ENCODE measurements at places on chromosomes 13 and 19.

DNA sequence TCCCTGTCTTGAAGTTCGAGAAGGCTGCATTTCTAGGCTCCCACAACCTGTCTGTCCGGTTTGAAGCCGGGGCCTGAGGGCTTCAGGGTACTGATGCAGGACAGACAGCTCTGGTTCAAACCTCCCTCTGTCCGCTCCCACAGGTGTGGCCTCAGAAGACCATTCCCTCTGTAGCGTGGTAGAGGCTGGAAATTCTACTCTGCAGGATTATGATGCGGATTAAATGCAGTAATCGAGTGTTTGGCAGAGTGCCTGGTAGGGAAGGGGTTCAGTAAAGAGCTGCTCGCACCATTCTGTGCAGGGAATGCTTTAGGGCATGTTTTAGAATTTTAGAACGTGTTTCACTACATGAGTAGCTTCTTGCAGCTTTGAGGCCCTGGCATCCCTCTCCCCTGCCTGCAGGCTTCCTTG lies 30.5 kb downstream of the PPP1R37 start:
- DNase-seq: no peak

GRCh38 chr19:49335784-49336481 lies 727 bp downstream of the CD37 start:
- no peak for DNase-seq

DNA sequence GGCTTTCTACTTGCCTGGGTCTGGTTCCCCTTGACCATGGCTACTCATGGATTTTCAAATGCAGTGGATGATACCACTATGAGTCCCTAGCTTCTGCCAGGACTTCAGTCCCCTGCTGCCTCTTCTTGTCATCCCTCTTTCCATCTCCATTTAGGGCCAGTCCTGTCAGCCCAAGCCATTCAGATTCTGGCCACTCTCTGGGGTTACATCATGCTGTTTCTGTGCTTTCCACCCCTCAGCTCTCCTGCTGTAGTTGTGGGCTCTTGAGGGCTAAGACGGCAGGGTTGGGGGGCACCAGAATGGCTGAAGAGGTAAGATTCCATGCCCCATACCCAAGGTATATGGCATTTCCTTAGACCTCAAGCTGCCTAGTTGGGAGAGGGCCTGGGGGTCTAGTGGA lies 13.2 kb upstream of the ZNF492 start:
- DNase-seq: no peak

DNA sequence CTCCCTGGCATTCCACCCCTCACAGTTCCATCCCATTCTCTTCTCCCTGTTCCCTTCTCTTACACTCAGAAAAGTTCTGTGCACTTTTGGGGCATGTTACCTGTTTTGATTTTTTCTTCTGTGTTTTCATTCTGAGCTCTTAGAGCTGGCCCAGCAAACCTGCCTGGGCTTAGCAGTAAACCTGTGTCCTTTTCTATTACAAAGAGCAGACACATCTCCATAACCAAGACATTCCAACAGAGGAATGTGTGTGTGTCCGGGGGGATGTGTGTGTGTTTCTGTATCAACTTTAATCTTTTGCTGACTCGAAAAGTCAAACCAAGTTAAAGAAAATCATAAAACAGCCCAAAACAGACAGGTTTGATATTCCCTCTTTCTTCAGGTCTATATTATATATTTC lies 49.1 kb upstream of the SOX21 start:
- no peak for DNase-seq

GRCh38 chr19:43439032-43439708 lies 24.5 kb downstream of the TEX101 start:
- peak; percentile 48 for DNase-seq

DNA sequence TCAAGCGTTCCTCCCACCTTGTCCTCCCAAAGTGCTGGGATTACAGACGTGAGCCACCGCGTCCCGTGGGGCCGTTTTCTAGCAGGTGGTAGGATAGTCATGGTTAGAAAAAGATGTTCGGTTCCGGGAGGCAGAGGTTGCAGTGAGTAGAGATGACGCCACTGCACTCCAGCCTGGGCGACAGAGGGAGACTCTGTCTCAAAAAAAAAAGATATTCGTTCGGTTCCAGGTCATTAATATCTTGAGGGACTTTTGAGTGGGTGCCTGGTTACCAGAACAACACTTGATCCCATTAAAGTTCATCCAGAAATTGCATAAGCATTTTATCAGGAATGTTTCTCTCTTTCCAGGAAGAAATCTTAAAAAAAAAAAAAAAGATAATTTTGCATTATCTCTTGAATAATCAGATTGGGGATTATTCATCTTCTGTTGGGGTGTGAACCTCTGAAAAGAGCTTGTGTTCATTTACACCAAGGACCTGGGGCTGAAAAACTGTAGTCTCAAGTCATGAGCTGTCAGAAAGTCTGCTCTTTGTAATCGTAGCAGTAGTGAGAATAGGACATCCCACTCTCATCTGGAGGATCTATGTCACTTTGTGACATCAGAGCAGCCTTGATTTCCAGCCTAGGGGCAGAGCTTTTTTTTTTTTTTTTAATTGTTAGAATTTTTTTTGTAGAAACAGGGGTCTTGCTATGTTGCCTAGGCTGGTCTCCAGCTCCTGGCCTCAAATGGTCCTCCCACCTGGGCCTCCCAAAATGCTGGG lies 1.0 kb upstream of the ETHE1 start:
- DNase-seq: no peak

GRCh38 chr19:5104871-5105351 lies 136.0 kb downstream of the KDM4B start:
- DNase-seq: no peak

GRCh38 chr19:18109733-18110608 lies 12.4 kb downstream of the MAST3 start:
- DNase-seq: no peak

GRCh38 chr19:30056580-30056979 lies 114.5 kb downstream of the URI1 start:
- no peak for DNase-seq

- no peak for DNase-seq
Observed at GRCh38 chr13:110284779-110285484, 22.0 kb downstream of the COL4A1 start.

- DNase-seq: no peak
Observed at GRCh38 chr19:16435238-16435917, 36.4 kb downstream of the EPS15L1 start.

- DNase-seq: no peak
Observed at GRCh38 chr13:109157275-109157674, 527.9 kb downstream of the MYO16 start.

DNA sequence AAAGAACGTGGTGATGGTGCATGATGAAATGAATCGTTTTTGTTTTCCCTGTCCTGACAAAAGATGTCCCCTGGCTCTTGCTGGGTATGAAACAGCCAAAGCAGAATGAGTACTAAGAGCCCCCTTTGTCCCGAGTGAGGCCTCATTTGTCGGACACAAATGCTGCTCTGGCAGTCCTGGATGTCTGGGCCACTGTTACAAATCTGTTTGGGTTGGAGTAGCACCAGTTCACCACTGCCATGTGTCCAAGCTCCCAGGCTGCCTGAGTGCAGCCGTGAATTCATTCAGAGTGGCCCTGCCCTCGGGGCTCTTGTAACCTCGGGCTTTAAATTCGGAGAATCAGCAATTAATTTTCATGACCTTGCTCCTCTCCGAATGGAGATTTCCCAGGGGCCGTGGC lies 182.4 kb downstream of the NUFIP1 start:
- DNase-seq: no peak

- no peak for DNase-seq
Observed at GRCh38 chr13:22091971-22092300, 421.1 kb downstream of the FGF9 start.

GRCh38 chr13:77222909-77223308 lies 104.0 kb downstream of the MYCBP2 start:
- DNase-seq: no peak

DNA sequence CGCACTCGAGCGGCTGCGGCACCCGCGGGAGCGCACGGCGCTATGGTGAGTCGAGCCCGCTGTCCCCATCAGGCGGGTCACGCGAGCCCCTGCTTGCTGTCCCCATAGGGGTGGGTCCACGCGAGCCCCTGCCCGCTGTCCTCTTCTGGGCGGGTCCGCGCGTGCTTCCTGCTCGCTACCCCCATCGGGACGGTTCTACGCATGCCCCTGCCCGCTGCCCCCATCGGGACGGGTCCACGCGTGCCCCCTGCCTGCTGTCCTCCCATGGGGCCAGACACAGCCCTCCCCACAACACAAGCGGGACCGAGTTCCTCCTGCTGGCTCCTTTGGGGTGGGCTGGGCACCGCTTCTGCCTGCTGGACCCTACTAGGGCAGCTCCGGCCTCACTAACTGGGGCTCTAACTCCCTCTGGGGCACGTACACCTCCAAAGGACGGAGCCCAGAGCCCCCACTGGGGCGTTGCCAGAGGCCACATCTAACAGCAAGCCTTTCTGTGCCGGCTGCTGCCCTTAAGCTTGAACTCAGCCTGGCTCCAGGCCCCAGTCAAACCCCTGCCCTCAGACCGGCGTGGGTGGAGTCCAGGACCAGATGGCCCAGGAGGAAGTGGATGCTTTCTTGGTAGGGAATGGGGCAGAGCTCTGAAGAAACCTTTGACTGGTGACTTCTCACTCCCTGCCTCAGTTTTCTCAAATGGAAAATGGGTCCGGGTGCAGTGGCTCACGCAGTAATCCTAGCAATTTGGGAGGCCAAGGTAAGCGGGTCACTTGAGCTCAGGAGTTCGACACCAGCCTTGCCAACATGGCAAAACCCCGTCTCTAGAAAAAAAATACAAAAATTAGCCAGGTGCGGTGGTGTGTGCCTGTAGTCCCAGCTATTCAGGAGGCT lies 722 bp downstream of the COLGALT1 start:
- DNase-seq: no peak

DNA sequence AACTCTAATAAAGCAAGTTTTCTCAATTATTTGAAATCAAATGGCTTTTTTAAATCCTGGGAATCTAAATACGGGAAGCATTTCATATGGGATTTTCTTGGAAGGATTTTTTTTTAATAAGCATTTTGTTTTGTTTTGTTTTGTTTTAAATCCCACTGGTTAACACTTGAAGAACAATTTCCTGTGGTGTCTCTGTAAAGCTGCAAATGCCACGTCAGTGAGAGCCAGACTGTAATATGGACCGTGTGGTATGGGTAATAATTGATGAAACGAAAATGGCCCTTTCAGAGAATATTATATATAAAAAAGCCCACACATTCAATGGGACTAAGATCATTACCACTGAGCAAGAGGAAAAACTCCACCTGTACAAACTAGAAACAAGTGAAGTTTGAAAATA lies 33.9 kb upstream of the MIR17HG start:
- no peak for DNase-seq

DNA sequence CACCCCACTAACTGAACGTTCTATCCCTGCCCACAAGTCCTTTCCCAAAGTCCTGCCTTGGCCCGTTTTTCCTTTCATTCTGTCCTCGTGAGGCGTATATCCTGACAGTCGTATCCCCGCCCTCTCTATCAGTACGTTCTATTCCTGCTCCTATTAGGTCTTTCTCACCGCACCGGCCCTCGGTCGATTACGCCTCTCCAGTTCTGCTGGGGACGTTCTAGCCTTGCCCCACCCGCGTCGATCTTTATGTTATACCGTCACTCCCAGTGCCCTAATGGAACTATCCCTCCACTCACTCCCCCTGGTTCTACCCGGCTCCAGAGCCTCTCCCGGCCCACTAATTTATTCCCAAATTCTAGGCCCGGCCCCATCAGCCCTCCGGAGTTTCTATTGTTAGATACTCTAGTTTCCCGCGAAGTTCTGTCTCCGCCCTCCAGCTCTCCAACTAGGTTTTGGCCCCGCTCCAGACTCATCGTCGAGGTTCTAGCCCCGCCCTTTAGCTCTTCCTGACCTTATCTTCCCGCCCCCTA lies 2.0 kb downstream of the PLAUR start:
- DNase-seq: no peak

GRCh38 chr19:5407356-5407755 lies 47.9 kb upstream of the ZNRF4 start:
- no peak for DNase-seq

Data from activated naive CD4-positive, alpha-beta T cell (primary cell).